ENCODE measurements at places on chromosomes 13 and 19.

DNA sequence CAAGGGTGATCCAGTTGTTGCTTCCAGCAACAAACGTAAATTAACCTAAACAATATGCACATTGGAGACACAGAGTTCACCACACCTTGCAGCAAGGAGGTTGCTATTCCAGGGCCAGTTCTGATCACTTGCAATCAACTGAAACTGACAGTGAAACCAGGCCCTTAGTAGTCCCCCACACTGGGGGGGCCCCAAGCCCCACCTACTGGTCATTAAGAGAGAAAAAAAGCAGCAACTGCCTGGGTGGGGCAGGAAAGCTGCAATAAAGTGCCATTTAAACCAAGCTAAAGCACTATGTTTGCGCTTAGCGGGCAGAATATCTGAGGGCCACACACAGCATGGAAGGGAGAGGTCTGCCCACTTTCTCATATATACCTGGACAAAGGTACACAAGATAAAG is 51.5 kb downstream of the ATP7B start:
- DNase-seq: no peak

- DNase-seq: peak; percentile 39
Measured at GRCh38 chr19:35013820-35014754, 14.0 kb downstream of the GRAMD1A start.

- no peak for DNase-seq
Measured at GRCh38 chr19:41691268-41691970, 3.3 kb upstream of the CEACAM7 start.

GRCh38 chr13:44048326-44048725 is 168.6 kb downstream of the LACC1 start:
- no peak for DNase-seq

- DNase-seq: no peak
Measured at GRCh38 chr13:41267106-41267505, 3.7 kb upstream of the MTRF1 start.

- no peak for DNase-seq
Measured at GRCh38 chr13:49532593-49532992, 36.8 kb downstream of the PHF11 start.

DNA sequence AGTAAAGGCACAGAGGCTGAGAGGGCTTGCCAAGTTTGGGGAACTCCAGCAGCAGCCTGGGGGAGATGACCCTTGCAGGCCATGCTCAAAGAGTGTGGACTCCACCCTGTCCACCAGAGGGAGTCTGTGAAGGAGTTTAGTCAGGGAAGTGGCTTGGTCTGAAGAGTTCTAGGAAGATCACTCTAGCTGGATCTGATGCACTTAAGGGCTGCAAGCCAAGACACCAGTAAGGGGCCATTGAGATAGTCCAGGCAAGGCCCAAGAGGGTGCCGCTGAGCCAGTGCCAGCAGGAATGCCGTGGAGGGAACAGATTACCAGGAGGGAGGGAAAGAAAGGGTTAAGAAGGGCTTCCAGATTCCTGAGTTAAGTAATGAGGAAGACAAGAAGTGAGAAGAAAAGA is 68.7 kb downstream of the ZAR1L start:
- peak; percentile 8 for DNase-seq

GRCh38 chr13:77861741-77862140 is 56.9 kb downstream of the EDNRB start:
- no peak for DNase-seq

GRCh38 chr19:46428239-46429135 is at the start of gene PNMA8C:
Gene PNMA8C (minus strand): TSS chr19:46428936. CDS start chr19:46428359, 577 bp downstream.
- DNase-seq: no peak

DNA sequence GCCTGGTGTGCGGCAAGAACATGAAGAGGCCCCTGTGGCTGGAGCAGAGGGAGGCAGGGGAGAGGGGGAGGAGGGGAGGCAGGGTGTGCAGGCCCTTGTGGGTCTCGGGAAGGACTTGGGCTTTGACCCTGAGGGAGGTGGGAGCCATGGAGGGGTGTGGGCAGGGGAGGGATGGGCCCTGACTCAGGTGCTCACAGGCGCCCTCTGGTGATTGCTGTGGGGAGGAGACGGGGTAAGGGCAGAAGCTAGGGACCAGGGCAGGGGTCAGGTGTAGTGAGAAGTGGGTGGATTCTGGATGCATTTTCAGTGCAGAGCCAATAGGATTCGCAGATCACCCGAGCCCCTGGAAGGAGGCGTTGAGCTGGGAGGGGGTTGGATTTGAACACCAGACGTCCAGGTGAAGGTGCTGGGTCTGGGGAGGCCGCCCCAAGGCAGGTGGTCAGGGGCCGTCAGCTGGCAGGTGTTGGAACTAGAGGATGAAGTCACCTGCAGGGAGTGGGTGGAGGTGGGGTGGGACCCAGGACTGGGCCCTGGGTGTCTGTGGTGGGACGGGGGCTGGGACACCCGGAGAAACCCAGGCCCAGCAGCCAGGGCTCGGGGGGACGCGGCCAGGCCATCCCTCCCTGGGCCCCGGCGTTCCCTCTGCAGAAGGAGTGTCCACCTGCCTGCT is 185.4 kb downstream of the KDM4B start:
- no peak for DNase-seq

- no peak for DNase-seq
Measured at GRCh38 chr13:36675213-36675536, 1.4 kb downstream of the SERTM1 start.

DNA sequence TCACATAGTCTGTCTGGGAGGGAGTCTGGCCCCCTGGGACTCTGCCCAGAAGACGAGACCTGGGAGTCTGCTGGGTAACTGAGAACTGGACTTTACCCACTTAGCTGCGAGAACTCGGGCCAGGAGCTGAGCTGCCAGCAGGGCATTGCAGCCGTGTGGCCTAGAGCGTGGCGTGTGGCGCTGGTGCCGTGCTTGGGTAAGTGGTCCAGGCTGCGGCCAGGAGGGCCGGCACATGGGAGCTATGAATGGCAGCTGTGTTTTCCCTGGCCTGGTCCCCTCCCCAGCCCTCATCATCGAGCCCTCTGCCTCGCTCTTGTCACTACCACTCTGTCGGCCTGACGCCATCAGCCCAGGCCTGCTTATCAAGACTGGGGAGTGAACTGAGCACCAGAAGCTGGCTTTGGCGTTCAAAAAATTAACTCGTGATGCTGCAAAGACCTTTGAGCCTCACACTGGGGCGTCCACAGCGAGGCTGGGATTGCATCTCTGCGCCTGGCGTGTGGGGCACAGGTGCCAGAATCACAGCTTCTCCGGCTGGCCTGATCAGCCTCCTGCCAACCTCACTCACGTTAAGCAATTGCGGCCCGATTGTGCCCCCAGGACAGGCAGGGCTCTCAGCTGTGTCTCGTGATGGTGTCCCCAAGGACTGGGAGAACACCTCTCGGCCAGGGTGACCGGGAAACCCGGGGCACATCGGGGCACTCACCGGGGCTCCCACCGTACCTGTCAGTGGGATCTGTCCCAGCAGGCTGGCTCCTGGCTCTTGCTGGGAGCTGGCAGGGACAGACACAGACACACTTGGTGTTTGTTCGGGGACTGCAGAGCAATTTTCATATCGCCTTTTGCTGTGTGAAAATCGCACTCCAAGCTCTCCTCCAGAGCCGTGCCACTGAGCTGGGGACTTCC is 85.9 kb downstream of the KDM4B start:
- DNase-seq: no peak

- DNase-seq: no peak
Measured at GRCh38 chr13:23988546-23989122, 91.3 kb upstream of the C1QTNF9B start.

GRCh38 chr13:77026861-77027621 is at the start of gene FBXL3:
Gene FBXL3 (minus strand): TSS chr13:77027159. CDS start chr13:77021860, 5,299 bp downstream.
- DNase-seq: peak; percentile 77

GRCh38 chr19:57830071-57830602 is at the start of gene ZNF587B:
Gene ZNF587B (plus strand): TSS chr19:57830299. CDS start chr19:57830529, 230 bp downstream.
- DNase-seq: no peak

DNA sequence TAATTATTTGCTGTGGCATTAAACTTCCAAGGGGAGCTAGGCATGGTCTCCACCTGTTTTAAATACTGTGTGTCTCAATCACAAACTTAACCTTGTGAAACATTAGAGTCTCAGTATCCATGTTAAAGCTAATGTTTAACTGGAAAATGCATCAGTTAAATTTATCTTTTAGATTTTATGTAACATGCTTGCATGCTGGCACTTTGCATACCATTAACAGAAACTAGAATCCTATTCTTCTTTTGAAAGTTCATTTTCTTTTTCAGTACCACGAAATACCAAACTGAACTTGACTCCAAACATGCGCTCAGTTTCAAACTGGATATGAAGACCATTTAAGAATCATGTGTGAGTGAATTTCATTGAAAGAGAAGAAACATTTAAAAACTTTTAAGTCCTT is 328.9 kb upstream of the SLC10A2 start:
- no peak for DNase-seq

- no peak for DNase-seq
Measured at GRCh38 chr13:43981091-43981490, 101.4 kb downstream of the LACC1 start.

GRCh38 chr19:45191375-45191774 is 12.8 kb downstream of the BLOC1S3 start:
- no peak for DNase-seq

DNA sequence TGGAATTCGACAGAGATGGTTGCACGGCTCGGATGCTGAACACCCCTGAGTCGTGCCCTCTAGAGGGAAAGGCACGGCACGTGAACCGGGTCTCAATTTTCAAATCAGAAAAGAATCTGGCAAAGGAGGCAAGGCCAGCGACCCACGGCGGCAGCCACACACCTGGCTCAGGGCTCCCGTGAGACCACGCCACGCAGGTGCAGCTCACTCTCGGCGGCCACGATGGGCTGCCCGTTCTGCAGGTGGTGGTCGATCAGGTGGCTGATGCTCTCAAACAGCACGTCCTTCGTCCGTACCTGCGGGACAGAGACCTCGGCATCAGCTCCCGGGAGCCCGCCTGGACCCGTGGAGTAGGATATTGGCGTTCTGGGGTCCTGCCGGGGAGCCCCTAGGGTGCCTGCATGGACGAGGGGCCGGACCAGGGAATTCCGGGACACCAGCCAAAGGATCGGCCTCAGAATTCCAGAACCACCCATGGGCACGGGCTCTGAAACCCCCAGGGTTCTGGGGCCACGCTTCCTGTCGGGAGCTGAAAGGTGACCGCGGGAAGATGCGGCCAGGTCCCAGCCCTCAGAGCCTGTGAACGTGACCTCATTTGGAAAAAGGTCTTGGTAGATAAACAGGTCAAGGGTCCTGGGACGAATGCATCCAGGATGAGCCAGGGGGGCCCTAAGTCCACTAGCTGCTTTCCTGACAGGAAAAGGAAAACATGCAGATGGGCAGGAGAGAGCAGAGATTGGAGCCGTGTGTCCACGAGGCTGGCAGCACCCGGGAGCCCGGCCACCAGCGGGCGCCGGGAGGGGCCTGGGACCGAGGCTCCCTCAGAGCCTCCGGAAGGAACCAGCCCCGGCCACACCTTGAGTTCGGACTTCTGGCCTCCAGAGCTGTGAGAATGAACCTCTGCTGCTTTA is 10.1 kb upstream of the C2CD4C start:
- no peak for DNase-seq

- DNase-seq: no peak
Measured at GRCh38 chr13:73997964-73998363, 136.2 kb downstream of the KLF12 start.

GRCh38 chr13:28707629-28708427 is 10.9 kb downstream of the SLC46A3 start:
- no peak for DNase-seq

DNA sequence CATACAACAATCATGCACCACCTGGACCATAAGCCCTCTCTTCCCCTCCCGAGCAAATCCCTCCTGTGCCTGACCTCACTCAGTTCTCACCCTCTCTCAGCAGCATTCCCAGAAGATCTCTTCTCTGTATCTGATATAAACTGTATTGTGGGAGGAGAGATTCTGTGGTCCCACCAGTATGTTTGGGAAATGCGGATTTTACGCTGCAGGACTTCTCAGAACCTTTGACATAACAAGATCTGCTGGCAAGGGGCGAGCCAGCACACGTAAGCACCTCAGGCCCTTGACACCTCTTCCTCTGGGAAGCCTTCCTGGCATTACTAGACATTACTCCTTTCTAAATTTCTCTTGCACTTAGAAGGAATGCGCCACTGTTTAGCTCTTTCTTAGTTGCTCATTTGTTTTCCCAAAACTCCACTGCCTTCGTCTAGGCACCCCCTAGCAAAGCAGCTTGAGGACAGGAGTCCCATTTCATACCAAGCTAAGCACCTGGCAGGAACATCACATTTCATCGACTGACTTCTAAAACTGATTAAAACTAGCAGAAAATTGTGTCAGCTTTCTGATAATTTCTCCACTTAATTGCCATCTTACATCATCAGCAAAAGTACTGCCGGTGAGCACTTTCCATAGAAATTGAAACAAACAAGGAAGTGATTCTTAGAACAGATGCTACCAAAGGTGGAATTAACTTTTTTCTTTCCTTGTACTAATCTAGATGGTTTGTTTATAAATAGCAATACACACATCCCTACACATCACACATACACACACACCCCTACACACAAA is 63.2 kb downstream of the CCDC70 start:
- no peak for DNase-seq

DNA sequence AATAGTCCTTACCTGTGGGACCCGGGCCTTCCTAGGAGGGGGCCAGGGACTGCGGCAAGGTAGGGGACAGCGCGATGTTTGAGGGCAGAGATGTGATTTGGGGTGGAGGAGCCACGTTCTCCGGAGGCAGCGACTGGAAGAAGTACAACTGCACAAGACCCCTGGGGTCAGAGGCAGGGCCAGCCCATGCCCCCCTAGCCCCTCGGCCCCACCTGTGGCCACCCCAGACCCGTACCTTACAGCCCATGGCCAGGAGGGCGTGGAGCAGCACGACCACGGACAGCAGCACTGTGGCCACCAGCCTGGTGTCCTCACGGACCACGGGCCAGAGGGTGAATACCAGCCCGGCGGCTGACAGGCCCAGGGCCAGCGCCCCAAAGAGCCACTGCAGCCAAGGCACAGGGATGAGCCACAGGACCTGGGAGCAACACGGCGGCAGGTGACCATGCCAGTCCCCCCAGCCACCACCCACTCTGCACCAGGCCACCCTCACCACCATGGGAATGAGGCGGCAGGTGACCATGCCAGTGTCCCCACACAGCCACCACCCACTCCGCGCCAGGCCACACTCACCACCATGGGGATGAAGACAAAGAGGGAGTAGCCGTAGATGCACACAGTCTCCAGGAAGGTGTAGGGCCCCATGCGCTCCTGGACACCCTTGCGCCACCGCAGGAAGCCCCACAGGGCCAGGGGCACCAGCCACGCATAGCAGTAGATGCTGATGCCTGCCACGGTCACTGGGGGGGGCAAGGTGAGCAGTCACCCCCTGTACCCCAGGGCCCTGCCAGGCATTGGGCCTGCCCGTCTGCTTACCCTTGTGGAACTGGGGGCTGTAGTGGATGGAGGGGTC is 5.0 kb downstream of the YIPF2 start:
- no peak for DNase-seq

DNA sequence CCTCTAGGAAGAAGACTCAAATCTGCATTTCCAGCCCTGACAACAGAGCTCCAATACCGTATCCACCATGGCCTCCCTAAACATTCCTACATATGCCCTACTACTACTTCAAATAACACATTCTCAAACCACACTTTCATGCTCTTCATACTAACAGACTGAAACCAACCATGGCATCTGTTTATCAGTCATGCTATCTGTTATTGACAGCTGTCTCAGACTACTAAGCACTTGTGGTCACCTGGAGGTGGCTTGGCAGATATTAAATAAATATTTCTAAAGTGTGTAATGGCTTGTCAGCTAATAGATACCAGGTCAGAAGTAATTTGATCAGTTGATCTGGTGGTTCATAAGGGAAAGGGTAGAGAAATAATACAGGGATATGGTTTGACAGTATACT is 489.1 kb downstream of the DIAPH3 start:
- no peak for DNase-seq

- DNase-seq: no peak
Measured at GRCh38 chr19:13885826-13886365, 9.0 kb downstream of the NANOS3 start.
